ENCODE measurements at places on chromosomes 7 and 10.

GRCh38 chr7:92260248-92260781, 14.5 kb downstream of the ANKIB1 start:
- DNase-seq: no peak

GRCh38 chr7:114504586-114504985, 90.0 kb downstream of the FOXP2 start:
- DNase-seq: no peak

- no peak for DNase-seq
Measured at GRCh38 chr10:43760514-43760913, 111.8 kb upstream of the ZNF32 start.

DNA sequence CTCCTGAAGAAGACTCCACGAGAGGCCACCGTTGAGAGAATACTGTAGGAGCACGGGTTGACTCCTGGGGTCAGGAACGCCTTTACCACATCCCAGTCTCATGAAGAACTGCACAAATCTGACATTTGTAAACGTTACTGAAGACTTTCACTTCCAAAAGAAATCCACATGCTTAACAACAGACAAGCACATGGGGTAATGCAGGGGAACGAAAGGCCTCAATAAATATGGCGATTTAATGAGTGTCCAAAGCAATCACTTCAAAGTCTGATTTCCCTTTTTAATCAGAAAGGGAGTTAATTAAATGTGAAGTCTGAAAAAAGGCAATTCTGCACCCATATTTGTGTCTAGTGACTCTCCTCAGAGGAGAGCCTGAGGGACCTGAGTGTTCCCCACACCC, 94.3 kb upstream of the SLC26A5 start:
- no peak for DNase-seq

DNA sequence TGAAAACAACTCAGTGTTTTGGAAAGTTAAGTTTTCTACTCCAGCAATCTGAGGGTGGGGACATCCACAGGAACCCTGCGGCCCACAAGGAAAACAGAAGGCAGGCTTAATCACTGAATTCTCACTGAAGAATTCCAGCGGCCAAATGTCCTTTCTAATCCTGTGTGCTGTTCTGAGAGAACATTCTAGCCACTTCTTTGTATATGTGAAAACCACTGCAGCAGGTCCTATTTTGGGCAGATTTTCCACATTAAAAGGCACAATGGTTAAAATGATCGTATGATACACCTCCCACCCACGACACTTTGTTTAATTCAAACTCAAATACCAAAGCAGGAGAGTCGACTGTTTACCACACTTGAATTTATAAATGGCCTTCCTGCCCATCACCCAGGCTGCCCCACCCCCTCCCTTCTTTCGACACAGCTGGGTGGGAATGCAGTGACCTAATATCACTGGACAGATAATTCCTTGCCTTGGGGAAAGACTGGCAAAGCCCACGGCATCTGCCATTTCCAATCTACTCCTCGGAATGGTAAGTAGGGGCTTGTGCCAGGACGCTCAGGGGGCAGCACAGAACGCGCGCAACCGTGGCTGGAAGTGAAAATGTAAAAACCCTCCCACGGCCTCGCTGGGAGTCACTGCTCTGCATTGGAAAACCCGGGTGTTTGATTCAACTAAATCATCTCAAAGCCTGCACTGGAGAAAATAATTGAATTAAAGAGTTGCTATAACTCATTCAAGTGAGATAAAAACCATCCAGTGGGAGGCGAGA, 67.0 kb downstream of the CTBP2 start:
- no peak for DNase-seq

GRCh38 chr10:63675171-63675570, 154.0 kb downstream of the REEP3 start:
- DNase-seq: no peak

DNA sequence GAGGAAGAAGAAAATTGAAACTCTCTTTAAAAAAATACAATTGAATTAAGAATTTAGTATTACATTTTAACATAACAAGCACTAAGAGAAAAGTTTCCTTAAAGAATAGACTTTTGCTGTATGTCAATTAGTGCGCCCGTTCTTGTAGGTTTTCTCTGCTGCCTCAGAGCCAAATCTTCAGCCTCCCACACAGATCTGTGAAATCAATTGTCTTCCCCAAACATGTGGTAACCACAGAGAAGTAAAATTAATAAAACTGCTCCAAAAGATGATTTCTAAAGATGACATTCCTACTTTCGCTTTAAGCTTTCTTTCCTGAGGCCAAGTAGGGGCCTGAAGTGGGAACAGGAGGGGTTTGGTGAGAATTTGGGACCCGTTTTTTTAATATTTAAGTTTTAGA, 113.2 kb upstream of the ADO start:
- no peak for DNase-seq

GRCh38 chr7:96097835-96098234, 224.1 kb downstream of the SLC25A13 start:
- DNase-seq: no peak

DNA sequence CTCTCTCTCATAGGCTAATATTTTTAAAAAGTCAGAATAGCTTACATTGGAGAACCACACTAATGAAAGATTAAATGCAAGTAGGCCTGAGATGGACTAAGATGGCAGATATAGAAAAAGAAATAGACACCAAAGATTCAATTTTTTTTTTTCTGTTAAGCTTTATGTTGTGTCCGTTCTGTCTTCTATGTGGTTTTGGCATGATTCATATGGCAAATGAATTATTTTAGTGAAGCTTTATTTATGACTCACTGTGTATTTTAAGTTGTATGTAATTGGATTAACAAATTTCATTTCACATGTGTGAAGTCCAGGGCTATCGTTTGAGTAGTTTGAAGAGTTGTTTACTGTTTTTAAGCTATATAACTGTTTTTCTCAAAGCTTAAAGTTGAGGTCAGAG, 214.8 kb downstream of the CAMK1D start:
- DNase-seq: no peak

DNA sequence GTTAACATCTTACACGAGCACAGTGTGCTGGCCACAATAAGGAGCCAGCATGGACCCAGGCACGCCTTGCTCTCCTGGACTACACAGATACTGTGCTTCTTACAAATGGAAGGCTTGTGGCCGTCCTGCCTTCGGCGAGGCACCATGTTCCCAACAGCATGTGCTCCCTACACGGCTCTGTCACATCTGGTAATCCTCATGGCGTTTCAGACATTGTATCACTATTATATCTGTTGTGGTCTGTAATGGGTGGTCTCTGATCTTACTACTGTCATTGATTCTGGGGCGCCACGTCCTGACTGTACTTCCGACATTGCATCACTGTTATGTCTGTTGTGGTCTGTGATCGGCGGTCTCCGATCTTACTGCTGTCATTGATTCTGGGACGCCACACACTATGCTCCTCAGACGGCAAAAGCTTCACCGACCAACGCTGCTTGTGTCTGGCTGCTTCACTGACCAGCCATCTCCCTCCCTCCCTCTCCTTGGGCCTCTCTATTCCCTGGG, 195.4 kb downstream of the MAD1L1 start:
- no peak for DNase-seq

GRCh38 chr7:35736725-35737124, 41.8 kb upstream of the HERPUD2 start:
- DNase-seq: no peak

DNA sequence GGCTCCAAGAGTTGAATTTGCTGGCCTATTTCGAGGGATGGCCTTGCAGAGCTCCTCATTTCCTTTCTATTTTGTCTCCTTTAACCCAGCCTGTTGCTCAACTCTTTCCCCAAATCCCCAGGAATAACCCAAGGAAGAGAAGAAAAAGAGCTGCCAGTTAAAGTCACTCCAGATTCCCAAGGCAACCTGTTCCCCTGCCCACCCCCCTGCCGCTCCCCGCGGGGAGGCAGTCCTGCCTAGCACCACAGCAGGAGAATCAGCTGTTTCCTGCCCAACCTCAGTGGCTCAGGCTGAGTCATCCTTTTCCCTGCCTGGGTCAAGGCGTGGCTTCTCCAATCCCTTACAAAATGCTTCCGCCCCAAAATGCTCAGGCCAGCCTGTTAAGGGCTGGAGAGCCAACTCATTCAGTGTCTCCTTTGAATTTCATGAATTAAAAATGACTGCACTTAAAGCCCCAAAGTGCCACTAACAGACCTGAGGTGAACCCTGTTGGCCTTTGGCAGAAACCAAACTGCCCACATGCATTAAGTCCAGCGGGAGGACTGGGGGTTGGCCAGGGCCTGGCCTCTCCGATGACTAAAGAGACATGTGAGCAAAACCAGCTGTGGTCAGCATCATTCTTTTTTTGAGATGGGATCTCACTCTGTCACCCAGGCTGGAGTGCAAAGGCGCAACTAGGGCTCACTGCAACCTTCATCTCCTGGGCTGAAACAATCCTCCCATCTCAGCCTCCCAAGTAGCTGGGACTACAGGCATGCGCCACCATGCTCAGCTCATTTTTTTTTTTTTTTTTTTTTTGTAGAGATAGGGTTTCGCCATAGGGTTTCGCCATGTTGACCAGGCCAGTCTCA, 83.2 kb upstream of the KIF5B start:
- DNase-seq: peak; percentile 39

DNA sequence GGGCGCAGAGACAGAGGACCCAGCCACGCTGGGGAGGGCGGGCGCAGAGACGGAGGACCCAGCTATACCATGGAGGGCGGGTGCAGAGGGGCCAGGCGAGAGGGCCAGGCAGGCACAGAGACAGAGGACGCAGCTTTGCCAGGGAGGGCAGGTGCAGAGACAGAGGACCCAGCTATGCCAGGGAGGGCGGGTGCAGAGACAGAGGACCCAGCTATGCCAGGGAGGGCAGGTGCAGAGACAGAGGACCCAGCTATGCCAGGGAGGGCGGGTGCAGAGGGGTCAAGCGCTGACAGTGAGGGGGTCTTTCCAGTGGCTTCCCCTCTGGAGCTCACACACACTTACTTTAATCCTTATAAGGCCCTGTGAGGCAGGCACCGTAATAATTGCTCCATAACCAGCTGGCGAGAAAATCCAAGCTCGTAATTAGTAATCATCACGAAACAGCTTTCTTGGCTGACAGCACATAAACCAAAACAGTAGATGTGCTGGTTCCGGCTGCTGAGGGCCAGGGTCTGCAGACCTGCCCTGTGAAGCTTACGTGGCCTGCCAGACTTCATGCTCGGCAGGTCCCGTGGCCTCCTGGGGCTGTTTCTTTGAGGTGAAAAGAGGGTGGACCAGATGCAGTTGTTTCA, 137.2 kb downstream of the VIPR2 start:
- DNase-seq: no peak

DNA sequence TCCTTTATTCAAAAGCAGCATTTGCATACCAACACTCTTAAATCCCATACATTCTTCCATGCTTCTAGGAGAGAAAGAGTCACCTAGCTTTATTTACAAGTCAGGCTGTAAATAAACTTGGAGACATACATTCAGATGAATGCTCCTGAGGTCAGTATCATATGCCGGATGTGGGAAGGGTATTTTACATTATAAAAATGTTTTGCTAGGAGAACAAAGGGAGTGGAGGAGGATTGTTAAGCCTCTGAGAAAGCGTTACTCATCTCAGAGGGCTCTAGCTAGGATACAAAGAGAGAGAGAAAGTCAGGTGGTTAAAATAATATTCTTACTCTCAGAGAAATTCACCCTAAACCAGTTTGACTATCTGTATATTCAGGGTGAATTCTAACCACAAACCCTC, 300.9 kb upstream of the NPSR1 start:
- DNase-seq: no peak
